ENCODE measurements at places on chromosomes 5 and 9.

- no peak for DNase-seq
Observed at GRCh38 chr9:83132768-83133167, 69.8 kb upstream of the RASEF start.

GRCh38 chr9:129775448-129775798 is 22.6 kb upstream of the PTGES start:
- no peak for DNase-seq

GRCh38 chr5:57844410-57844809 is 361.8 kb upstream of the ACTBL2 start:
- no peak for DNase-seq

DNA sequence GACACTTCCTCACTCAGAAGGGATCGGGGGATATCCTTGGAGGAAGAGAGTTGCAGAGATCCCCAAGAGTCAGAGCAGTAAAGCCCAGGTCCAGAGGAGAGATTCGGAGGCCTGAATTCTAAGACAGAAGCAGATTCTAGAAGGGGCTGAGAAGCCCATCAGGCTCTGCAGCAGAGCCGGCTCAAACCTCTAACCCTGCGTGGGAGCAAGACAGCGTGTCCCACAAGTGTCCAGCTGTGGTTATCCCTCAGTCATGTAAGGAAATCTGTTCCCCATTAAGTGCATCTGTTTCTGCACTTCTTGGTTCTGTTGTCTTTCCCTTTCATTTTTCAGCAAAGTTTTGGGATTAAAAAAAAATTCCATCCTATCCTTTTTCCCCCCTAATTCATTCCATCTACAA is 4.8 kb upstream of the DIAPH1 start:
- DNase-seq, result no peak

DNA sequence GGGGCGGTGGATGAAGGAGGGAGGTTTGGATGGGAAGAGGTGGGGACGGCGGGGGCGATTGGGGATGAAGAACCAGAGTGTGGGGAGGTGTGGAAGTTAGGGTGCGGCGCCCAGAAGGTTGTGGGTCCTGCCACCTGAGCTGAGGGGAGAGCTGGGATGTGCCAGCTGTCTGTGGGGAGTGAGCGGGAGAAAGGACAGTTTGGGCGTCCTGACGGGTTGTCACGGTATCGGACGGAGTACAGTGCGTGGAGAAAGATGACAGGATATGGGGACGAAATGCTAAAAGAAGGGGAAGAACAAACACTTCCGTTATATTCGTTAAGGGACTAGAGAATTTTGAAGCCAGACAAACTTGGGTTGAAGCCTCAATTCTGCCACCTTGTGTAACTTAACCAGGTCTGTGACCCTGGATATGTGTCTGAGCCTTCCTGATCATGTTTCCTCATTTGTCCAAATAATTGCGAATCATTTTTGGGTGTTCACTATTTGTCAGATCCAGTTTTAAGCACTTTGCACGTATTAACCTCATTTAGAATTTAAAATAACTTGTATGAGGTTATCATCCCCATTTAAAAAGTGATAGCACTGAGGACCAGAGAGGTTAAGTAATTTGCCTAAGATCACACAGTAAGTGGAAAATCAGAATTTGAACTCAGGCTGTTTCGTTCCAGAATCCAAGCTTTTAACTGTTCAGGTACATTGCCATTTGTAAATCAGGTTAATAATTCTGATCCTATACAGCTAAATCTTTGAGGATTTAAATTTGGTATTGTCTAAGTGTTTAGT is 689 bp downstream of the CNTRL start:
- DNase-seq, result peak; percentile 80

GRCh38 chr5:166073901-166074581 is 2217.4 kb upstream of the WWC1 start:
- no peak for DNase-seq
